ENCODE measurements at places on chromosomes 5 and 9. TPM values are rescaled to one million over a fixed set of nuclear protein-coding genes. Genes with fewer than 3 reads are reported as not detected.

- DNase-seq = no peak
Observed at GRCh38 chr5:133391354-133392136, 220.8 kb downstream of the FSTL4 start.

GRCh38 chr9:1070692-1071091 is 20.5 kb downstream of the DMRT2 start:
- DNase-seq = peak; percentile 51

DNA sequence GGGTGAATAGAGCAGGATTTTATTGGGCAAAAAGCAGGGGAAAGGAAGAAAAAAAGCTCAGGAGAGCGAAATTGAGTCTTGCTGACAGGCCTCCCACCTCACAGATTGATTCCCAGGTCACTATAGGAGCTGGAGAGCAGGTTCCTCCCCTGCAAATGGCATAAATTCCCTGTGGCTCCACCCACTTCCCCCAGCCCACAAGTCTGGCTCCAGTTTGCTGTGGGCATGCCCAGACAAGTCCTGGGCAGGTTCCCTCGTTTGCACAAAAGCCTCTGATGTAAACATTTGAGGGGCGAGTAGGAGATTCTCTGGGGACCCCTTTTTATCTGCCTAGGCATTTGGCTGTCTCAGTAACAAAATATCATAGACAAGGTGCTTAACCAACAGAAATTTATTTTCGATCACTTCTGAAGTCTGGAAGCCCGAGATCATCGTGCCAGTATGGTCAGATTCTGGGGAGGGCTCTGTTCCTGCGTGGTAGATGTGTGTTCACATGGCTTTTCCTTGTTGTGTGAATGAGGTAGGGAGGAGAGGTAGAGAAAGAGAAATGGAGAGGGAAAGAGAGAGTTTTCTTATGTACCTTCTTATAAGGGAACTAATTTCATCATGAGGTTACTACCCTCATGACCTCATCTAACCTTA is 614.5 kb downstream of the MAT2B start:
- DNase-seq = no peak

- peak; percentile 66 for DNase-seq
Observed at GRCh38 chr5:33888587-33888986, 3.2 kb downstream of the ADAMTS12 start.

DNA sequence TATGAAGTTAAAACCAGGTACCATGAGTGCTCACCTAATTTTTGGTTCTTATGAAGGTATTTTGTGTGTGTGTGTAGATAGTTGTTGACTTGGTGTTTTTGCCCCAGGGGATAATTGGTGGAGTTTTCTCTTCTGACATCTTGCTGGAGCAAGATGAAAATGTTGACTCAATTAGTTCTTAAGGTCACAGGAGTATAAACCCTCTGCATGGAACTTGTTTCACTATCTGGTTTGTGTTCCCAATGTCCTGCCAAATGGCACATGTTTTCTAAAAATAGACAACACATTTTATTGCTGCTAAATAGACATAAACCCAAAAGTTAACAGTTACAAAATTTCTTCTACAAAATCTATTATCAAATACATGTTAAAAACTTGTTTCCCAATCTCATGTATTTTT is 180.9 kb downstream of the FAM170A start:
- no peak for DNase-seq

DNA sequence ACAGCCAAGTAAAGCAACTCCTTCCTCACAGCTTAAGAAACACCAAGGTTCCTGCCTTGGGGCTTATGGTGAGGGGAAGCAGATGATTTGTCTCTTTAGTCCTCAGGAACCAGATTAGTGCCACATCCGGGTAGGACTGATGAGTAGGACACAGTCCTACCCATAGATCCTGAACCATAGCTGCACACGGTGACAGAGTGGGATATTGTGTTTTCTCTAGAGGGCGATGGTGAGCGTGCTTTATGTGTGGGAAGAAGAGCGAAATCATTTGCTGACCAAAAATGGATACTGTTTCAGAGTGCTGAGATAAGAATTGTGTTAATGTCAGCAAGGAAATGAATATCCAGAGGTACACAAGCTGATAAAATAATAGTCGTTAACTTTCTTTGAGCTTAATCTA is 209.0 kb upstream of the FBXL7 start:
- no peak for DNase-seq

The UIMC1 gene
- polyA plus RNA-seq = 21.9 TPM
